ENCODE measurements at places on chromosomes 1 and 21.

GRCh38 chr21:45178971-45179370 is 104.6 kb downstream of the ADARB1 start:
- no peak for DNase-seq

DNA sequence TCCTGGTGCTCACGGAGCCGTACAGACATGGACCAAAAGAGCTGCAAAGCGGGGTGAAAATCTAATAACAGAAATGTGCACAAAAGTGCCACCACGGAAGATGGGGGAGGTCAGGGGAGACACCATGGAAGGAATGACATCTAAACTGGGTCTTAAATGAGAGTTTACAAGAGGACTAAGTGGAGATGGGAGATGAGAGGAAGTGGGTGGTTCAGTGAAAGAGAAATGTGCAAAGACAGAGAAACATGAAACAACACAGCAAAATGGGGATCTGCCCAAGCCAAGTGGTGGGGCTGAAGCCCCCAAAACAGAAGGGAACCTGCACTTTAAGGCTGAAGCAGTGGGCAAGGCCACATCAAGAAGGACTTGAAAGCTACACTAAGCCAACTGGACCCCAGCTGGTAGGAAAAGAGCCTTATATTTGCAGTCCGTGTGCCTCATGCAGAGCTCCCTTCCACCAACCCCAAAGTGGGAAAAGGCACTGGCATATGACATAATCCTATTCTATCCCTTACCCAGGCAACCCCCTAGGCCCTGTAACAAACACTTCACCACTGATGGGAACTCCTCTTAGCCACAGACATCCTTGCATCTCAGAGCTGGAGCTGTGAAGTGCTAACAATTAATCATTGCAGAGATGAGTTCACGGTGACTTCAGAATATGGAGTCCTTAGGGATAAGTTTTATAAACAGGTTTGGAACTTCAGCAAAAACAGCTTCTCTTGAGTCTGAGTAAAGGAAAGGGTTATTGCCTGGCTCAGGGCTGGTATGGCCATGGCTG is 198.6 kb upstream of the EDN2 start:
- DNase-seq, result no peak

GRCh38 chr1:240572328-240572727 is 39.6 kb downstream of the GREM2 start:
- no peak for DNase-seq

GRCh38 chr21:35743571-35743970 is 316.8 kb downstream of the SETD4 start:
- DNase-seq, result no peak

GRCh38 chr1:112322983-112323678 is 72.9 kb upstream of the CTTNBP2NL start:
- no peak for DNase-seq

DNA sequence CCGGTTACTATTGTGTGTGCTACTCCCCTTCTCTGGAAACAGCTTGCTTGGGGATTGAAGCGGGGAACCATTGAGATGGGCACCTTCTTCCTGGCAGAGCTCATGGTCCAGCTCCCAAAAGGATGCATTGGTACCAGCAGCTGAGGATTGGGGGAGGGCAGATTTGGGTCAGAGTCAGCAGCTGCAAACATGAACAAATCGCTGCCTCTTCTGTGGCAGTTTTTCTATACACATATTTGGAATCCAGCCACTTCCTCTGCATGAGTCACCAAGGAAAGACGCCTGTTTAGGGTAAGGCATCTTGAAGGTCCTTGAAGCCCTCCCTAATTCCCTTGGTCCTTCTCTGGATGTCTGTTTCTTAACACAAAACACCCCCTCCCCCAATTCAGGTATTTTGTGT is 104.7 kb downstream of the DAB1 start:
- DNase-seq, result no peak

DNA sequence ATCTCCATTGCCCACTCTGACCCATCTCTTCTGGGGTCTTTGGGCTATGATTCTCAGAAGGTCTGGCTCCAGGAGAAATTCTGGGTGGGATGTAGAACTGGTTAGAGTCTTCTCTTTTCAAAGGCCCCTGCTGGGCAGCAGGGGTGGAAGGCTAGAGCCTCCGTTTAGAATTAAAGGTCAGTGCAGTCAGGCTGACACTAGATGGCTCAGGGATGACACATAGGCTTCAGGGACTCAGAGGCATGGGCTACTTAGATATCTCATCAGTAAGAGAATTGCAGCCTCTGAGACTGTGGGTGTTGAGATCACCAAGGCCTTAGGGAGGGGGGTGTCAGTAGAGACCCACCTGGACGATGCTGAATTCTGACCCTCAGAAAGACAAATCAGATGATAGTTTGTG is 12.6 kb upstream of the PPM1J start:
- no peak for DNase-seq

DNA sequence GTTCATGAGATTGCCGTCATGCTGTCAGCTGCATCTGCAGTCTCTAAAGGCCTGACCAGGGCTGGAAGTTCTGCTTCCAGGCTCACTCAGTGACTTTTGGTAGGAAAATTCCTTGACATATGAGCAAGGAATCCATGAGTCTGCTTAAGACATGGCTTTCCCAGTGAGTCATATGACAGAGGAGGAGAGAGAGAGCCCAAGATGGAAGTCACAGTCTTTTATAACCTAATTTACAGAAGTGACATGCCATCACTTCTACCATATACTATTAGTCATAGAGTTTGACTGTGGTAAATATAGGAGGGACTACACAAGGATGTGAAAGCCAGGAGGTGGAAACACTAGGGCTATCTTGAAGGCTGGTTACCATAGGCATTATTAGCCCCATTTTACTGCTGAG is 115.2 kb downstream of the ROR1 start:
- no peak for DNase-seq

DNA sequence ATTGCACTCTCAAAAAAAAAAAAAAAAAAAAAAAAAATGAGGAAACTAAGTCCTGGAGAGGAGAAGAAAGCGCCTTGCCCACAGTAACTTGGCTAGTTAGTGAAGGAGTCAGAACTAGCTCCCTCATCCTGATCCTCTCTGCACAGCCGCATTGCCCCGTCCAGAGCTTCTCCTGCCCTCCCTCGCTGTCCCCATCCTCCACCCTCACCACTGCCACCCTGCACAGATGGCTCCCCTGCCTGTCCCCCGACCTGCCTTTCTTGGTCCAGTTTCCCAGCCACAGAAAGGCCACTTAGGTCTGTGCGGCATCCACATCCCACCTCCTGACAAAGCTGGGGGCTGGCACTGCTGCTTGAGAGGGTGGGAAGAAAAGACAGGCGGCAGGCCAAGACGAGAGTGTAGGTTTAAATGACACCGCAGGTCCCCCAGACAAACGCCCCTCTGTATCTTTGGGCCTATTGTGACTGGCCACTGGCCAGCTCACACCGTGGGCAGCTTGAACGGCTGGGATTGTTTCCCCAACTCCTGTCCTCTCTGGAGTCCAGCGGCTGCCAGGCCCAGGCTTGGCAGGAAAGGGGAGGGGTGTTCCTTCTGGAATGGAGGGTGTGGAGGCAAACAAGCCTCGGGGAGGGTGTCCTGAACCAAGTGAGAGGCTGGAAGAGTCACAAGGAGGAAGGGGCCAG is 20.2 kb downstream of the NCMAP start:
- DNase-seq, result no peak

GRCh38 chr1:61612602-61613001 is 112.3 kb downstream of the TM2D1 start:
- no peak for DNase-seq

DNA sequence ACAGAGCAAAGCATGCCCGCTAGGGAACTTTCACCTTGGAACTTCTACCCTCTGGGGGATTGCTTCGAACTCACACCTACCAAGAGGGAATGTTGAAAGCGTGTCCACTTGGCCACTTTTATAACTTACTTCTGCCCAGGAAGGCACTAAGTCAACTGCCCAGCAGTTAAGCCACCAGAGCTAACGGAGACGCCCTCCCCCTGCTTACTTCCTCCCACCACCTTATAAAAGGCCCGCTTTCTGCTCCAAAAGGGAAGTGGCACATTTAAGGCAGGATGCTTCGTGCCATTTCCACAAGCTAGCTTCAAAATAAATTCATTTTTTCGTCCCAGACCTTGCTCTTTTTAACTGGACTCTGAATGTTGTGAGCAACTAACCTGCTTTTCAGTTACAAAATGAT is 3.2 kb upstream of the AK2 start:
- DNase-seq, result no peak

DNA sequence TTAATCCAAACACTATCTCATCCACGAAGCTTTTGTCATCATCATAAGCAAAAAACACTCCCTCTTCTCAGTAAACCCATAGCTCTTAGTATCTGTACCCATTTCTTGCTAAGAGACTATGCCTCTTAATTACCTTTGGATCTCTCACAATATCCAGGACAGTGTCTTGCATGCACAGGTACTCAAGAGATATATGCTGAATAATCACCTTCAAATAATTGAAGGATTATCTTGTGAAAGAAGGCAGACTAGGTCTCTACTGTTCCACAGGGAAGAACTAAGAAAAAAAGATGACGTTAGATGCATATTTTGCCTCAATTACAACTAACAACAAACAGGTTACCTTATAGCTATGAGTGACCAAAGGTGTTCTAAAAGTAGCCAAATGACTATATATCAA is 11.5 kb downstream of the FOXJ3 start:
- DNase-seq, result no peak

DNA sequence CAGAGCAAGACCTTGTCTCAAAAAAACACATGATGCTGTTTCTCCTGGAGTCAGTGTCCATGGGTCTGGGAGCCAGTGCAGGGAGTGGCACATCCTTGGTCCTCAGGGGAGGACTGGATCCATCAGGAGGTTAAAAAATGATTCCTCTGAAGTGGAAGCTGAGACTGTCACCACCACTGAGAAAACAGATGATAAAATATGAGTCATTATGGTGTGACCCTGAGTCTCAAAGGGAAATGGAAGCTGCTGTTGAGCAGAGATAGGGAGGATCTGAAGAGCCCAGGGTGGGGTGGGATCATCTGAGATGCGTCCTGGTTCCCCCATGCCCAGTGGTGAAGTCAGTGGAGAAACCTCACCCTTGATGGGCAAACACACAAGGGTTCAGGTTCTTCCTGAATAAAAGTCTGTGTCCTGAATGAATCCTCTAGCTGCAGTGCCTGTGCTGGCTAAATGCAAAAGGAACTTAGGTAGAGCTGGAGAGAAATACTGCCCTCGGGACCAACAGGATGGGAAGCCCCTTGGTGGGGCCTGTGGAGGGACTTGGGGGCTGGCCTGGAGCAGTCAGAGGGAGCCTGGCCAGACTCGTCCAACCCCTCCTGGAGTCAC is 61.6 kb upstream of the TENT5B start:
- no peak for DNase-seq

GRCh38 chr1:1356166-1356795 is 2.1 kb downstream of the MXRA8 start:
- DNase-seq, result no peak

DNA sequence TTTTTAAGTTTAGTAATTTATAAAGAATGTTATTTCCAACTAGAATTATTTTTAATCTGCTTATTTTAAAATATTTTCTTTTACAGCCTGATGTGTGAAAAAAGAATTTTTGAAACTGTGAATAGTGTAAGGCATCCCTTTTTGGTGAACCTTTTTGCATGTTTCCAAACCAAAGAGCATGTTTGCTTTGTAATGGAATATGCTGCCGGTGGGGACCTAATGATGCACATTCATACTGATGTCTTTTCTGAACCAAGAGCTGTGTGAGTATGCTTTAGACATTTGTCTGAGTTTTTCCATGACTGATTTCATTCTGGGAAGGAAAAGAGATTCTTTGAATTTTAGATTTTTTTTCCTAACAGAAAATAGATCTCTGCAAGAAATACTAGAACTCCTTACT is 77.9 kb downstream of the GTF2B start:
- DNase-seq, result no peak

- no peak for DNase-seq
These were observed 20.1 kb downstream of the PRKACB start for GRCh38 chr1:84164161-84164560.

- DNase-seq, result no peak
These were observed 87.3 kb upstream of the CD53 start for GRCh38 chr1:110785612-110786011.

DNA sequence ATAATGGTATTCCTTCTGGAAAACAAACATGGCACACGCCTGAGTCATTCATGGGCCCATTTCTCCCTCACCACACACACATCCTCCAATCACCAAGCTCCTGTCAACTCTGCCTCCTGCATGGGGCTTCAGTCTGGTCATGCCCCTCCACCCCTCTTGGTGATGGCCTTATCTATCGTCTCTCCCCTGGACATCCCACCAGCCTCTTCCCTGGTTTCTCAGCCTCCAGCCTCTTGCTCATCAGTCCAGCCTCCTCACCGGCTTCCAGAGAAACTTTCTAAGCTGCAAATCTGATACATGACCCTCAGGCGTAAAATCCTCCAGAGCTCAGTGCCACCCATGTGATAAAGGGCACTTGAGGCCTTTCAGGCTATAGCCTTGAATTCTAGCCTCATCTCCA is 243.9 kb downstream of the FOXD2 start:
- no peak for DNase-seq

- DNase-seq, result no peak
These were observed 3.9 kb downstream of the ADIPOR1 start for GRCh38 chr1:202954057-202954745.

GRCh38 chr1:44817771-44818495 is 9.6 kb downstream of the BTBD19 start:
- no peak for DNase-seq

- no peak for DNase-seq
These were observed 52.2 kb downstream of the PHACTR4 start for GRCh38 chr1:28421744-28422143.

Data from stimulated activated CD8-positive, alpha-beta memory T cell treated with anti-CD3 and anti-CD28 coated beads, Interleukin-15, amount 100 ng/mL, for 24 hours (primary cell).